Activated CD4-positive, alpha-beta T cell treated with anti-CD3 and anti-CD28 coated beads for 4 hours (primary cell): ENCODE measurements at places on chromosomes 12 and 14.
A peak's percentile ranks its signal among the peaks of the same experiment; 100 is the strongest.

DNA sequence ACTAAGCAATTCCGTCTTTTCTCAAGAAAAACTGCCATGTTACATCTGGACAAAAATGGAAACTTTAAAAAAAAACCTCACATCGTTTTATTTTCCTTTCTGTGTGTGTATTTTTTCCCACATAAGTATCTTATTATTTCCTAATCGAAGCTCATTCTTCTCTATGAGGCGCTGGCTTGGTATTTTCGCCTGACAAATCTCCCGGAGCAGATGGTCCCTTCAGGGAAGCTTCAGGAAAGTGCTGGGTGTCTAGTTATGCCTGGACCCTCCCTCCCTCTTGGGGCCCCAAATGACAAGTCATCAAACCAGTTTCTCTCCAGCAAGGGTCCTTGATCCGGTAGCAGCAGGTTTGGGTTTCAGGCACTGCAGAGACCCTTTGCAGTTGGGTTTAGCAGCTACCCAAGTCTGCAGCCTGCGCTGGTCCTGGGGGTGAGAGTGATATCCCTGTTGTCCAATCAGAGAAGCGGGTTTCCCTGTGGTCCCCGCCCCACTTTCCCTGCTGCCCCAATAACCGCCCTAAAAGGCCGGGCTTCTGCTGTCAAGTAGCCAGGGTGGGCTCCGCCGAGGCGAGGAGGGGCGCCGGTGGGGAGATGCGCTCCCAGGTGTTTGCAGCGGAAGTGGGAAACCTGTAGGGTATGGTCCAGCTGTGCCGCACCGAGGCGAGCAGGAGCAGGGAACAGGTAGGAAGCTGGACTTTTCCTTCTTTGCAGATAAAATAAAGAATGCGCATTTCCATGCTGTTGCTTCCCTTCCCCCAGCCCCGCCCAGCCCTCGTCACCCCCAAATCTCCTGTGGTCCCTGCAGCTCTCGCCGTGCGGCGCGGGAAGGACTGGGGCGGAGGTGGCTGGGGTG, at the start of gene CNTN1:
Gene CNTN1, plus strand, starts transcription at position 527 of the 852 bp plus-strand sequence.
- DNase-seq = no peak

- DNase-seq = peak; percentile 51
Measured at GRCh38 chr14:65164068-65164824, 61.9 kb upstream of the MAX start.

DNA sequence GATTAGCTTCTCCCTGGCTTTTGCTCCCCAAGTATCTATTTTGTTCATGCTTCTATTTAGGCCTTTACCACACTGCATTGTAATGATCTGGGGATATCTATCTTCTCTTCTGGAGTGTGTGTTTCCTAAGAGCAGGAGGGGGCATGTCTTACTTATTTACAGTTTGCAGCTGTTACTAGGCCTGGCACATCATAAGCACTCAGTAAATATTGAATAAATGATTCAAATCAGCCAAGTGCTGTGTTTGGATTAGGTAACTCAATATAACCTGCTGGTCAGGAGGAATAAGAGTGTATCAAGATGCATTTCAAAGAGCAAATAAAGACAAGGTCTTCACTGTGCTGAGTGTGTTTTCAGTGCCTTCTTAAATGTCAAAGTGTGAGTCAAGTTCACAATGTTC, 186.1 kb downstream of the FOXG1 start:
- DNase-seq = no peak

- DNase-seq = no peak
Measured at GRCh38 chr14:100121643-100122480, 37.6 kb downstream of the DEGS2 start.

GRCh38 chr14:99735189-99736135, 51.4 kb downstream of the CYP46A1 start:
- no peak for DNase-seq

DNA sequence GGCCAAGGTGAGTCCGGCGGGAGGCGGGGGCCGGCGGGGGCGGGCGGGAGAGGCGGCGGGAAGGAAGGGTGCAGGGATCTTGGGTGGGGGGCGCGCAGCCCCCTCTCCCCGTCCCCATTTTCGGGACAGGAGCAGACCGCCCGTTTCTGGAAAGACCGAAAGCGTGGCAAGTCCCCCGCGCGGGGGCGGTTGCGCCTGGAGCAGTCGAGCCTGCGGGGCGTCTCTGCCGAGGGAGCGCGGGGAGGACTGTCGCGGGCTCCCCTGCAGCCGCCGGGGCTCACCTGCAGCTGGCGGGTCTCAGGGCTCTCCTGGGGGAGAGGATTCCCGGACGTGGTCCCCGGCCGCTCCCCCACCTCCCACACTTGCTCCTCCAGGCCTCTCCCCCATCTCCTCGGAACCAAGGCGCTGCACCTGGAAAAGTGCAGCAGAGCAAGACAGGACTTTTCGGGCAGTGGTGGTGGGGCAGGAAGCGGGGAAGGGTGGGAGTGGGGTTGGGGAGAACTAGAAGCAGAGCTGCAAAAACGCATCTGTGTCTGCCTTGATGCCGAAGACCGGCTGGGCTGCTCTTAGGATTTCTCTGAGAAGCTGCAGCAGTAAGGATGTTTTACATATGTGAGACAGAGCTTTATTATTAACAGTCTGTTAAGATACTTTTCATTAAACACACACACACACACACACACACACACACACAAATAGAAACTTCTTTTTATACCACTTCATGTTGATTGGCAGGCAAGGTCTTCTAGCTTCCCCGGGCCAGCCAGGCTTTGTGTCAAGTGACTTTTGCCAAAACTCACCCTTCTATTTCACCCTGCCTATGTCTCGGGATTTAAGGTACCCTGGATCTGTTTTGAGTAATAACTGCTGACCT, 677 bp downstream of the C12orf75 start:
- peak; percentile 46 for DNase-seq

GRCh38 chr12:61998791-61999190, 261.4 kb upstream of the USP15 start:
- DNase-seq = no peak

DNA sequence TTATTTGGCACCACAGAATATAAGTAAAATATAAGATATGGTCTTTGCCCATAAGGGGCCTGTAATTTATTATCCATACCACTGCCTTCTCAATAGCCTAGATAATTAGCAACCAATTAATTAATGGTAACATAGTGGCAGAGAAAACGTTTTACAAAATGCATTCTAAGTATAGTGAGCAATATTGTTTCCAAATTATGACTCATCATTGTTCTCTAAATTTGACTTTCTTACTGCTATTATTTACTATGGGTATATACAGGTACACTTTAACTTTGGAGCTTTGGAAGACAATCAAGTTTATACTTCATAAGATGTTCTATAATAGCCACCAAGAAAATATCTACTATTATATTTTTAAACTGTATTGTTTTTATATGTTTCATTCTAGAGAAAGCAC, 26.7 kb downstream of the DCP1B start:
- no peak for DNase-seq

DNA sequence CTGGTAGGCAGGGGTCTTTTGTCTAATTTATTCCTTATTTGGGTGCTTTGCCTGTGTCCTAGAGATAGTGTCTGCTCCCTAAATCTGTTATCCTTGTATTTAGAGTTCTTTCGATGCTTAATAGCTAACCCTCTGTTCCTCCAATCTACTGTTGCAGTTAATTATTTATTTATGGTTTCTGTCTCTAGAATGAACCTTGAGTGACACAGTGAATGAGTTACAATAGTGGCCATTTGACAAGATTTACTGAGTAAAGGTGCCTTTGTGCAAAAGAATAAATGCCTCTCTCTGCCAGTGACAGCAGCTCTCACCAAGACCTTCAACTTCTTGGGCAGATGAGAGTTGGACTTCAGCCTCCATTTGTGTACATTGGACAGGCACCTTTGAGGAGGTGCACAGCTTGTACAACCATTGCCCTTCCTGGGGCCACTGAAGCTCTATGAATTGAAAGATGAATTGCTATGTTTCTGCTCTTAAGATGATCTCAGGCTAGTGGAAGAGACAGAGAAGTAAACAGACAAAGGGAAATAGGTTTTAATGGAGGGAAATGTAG, 165.9 kb downstream of the DERA start:
- DNase-seq = no peak

- peak; percentile 46 for DNase-seq
Measured at GRCh38 chr14:21498540-21499526, 12.3 kb downstream of the METTL3 start.

GRCh38 chr12:124170760-124171159, 124.1 kb upstream of the RFLNA start:
- no peak for DNase-seq

DNA sequence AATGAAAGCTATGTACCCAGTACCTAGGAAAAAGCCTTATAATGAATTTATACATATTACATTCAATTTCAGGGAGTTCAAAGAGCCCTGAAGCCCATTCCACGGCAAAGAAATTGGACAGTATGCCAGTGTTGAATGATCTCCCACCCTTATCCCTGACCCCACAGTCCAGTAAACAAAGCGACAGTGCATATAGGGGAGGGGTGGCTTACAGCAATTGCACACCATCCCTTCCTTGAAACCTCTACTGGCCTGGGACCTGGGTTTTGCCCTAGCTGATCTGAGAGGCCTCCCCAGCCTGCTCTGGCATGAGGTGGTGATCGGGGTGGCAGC, 17.3 kb upstream of the RND1 start:
- DNase-seq = no peak

- no peak for DNase-seq
Measured at GRCh38 chr14:66540038-66540437, 32.1 kb downstream of the GPHN start.

DNA sequence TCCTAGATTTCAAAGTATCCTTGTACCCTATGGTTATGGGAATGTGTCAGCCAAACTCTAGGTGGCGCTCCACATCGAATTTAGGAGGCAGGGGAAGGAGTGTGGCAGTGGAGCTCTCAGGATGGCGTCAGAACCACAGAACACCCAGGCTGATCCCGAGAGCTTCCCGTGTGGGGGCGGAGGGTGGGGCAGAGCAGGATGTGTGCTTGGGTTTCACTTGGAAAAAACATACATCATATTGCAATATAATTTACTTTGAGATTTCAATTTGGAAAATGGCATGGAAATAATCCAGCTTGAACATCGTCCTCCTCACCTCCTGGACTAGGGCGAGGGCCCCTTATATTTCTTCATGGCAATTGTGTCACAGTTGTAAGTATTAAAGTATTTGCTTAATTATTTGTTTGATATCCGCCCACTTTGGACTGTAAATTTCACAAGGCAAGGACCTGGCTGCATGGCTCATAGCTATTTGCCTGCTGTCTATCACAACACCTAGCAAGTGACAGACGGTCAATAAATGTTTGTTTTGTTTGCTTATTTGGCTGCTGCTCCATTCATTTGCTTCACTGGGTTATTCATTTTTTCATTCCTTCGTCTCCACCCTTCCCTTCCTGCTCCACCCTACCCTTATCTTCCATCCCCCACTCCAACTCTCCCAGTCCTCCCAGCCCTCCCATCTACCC, 221.5 kb upstream of the HMGA2 start:
- DNase-seq = no peak

DNA sequence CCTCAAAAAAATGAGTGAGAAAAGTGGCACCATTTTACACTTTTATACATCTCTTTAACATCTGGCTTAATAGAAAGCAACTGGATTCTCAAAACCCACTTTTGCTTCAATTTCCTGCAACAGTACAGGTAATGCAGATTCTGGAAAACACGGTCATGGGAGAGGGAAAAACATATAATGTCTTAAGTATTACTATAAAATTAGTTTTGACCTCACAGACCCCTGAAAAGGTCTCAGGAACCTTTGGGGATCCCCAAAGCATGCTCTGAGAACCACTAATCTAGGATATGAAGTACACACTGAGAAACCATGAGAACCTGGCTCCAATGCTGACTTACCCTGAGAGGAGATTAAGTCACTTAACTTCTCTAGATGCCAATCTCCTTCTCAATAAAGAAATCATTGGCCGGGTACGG, 64.7 kb downstream of the PPP2R5E start:
- DNase-seq = no peak

DNA sequence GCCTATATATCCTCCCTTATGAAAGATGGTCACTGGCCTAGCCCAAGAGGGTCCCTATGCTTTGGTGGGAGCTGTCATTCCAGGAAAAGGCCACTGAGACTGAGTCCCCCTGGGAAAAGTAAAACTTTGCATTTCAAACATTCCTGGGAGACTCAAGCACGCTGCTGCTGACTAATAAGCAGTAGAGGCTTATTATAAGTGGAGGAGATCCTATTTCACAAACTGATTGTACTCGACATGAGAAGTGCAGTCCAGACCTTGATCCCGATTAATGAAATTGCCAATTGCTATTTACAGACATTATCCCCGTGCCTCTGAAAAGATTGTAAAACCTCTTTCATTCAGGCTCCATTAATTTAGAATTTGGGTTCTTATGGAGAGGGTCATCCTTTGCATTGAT, 96.6 kb downstream of the EMP1 start:
- no peak for DNase-seq

DNA sequence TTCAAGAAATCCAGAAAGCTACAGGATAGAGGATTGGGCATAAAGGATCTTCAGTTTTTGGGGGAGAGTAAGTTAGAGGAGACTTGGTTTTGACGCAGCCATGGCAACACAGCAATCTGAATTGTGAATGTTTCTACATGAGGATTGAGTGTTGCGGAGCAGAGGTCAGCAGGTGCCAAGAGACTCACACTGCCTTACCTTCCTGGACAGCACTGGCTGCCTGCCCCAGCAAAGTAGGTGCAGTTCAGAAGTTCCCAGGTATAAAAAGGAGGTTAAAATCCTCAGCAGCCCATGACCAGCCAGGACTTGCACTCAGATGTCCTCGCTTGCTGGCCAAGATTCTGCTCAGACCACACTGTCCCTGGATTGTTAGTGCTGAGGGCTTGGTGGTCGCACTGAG, 371.1 kb downstream of the DPF3 start:
- DNase-seq = no peak

DNA sequence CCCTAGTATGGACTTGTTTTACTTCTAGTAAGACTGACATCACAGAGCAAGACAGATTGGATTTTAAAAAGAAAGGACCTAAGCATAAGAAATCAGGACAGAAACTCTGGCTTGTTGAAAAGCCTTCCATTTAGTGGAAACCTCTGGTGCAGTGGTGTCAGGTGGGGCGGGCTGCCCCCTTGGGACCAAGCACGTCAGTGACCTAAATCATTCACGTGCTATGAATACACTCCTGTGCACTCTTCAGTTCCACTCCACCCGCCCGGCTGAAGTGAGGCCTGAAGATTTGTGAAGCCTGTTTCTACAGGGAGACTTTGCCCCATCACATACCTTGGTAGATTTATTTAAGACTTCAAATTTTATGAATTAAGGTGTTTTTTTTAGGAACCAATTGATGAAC, 58.2 kb upstream of the STRN3 start:
- DNase-seq = no peak

DNA sequence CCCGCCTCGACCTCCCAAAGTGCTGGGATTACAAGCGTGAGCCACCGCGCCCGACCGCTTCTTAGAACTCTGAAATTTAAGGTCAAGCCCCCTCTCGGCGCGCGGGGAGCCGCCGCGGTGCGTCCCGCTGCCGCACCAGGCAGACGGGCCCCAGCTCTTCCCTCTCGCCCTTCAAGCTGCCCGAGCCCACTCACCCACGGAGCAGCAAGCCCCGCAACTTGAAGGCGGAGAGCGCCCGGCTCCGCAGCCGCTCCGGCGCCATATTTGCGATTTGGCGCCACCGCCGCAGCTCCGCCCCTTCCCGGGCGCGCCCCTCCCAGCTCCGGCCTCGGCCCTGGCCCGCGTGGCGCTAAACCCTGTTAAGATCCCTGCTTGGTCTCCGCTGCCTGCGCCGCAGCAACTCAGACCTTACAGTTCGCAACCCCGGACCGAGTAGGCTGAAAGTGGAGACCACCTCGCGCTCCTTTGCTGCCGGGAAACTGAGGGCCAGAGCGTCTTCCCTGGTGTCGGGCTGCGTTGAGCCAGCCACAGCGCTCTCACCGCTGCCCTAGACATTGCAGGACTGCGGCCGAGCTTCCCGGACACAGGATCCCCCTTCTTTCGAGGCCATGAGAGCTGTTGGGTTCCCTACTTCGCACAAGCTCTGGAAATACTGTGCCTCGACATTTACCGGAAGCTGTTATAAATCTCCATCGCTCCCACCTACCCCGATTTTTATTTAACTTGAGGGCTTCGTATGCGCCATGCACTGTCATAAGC, at the start of gene POLE2:
Gene POLE2, minus strand, starts transcription at position 273 of the 759 bp plus-strand sequence. Its CDS starts 11 bp downstream, at position 262.
- peak; percentile 68 for DNase-seq
